ENCODE measurements at places on chromosomes 6 and 20. TPM values are rescaled to one million over a fixed set of nuclear protein-coding genes. Genes with fewer than 3 reads are reported as not detected.

GRCh38 chr6:71181565-71181964, 107.0 kb upstream of the OGFRL1 start:
- no peak for DNase-seq

DNA sequence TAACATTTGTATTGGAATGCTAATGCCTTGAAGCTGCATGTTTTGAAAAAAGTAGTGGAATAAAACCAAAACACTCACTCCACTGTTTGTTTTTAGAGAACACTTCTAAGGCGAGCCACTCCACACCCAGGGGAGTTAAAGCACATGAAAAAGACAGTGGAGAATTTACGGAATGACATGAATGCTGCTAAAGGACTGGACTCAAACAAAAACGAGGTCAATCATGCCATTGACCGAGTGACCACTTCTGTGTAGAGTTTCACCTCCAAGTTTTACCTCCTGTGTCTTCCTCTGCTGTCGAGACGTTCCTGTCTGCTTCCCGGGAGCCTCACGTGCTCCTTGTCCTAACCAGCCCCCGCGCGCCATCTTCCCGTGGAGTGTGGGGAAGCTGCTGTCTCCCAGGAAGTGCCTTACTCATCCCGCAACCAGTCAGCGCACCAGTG, 127.8 kb downstream of the LRRC1 start:
- no peak for DNase-seq

GRCh38 chr20:58150772-58151171, 77.7 kb downstream of the ANKRD60 start:
- no peak for DNase-seq

DNA sequence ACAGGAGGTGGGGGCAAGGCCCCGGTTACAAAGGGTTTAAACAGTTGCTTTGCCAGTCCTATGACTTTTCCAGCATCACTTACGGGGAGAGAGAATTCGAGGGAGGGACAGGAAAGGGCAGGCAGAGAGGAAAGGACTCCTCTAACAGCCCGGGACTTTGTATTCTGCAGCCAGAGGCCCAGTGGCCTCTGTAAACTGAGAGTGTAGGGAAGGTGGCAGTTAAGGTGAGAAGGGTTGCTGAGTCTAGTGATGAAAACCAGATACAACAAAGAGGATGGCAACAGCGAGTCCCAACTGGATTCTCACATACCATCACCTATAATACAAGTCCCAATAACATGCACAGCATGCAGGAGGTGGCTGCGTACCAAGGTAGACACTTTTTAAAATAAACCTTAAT, 13.5 kb downstream of the PLAGL2 start:
- DNase-seq, result no peak

GRCh38 chr20:57699395-57699794, 10.4 kb downstream of the PMEPA1 start:
- no peak for DNase-seq

- no peak for DNase-seq
These were observed 7.8 kb downstream of the DLGAP4 start for GRCh38 chr20:36313926-36314325.

DNA sequence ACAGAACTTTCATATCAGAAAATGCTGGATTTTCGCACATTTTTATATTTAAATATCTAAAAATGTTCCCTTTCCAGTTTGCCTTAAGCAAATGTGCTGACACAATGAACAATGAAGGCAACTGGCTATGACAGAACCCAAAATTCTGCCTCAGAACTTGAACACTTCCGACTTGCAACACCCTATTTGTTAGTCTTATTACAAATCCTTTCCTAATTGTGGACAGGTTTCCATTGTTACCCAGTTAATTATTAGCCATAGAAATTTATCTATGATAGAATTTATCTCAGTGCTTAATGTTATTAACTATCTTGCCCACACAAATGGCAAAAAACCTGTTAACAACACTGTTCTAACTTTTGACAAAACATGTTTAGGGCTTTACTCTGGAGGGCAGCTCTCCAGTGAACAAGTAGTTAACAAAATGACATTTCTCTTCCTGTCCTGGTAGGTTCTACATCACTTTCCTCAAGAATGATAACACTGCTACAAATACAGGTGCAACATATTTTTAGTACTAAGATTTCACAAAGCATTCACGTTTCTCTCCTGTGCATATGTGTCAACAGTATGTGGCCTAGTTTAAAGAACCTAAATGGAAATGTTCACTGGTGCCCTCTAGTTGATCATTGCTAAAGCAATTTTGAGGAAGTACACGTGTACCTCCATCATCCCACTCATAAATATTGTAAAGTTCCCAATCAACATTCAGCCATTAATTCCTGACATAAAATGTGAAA, 58.4 kb downstream of the HIVEP2 start:
- no peak for DNase-seq

- no peak for DNase-seq
These were observed 5.1 kb downstream of the PRND start for GRCh38 chr20:4726710-4727397.

- DNase-seq, result no peak
These were observed 57.3 kb upstream of the CNKSR3 start for GRCh38 chr6:154567695-154568220.

DNA sequence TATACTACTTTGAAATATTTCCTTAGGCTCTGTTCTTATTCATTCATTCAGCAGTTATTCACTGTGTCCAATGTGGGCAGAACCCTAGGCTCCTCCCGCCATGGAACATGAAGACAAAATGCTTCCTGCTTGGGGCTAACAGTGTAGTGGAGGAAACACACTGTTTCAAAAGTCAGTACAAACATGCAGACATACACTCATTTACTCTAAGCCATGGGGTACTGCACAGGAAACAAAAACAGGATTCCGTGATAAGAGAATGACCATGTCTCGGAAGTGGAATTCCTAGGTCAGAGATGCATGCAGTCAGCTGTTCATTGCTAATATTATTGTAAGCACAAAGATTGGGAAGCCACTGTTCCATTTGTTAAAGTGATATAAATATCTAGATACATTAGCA, 18.4 kb upstream of the FAM209A start:
- no peak for DNase-seq

- DNase-seq, result no peak
These were observed 36.4 kb downstream of the RPP40 start for GRCh38 chr6:4967301-4968030.

- DNase-seq, result no peak
These were observed 188.7 kb downstream of the ZMYND8 start for GRCh38 chr20:47167846-47168245.

GRCh38 chr6:2203264-2203663, 42.1 kb downstream of the GMDS start:
- DNase-seq, result no peak

DNA sequence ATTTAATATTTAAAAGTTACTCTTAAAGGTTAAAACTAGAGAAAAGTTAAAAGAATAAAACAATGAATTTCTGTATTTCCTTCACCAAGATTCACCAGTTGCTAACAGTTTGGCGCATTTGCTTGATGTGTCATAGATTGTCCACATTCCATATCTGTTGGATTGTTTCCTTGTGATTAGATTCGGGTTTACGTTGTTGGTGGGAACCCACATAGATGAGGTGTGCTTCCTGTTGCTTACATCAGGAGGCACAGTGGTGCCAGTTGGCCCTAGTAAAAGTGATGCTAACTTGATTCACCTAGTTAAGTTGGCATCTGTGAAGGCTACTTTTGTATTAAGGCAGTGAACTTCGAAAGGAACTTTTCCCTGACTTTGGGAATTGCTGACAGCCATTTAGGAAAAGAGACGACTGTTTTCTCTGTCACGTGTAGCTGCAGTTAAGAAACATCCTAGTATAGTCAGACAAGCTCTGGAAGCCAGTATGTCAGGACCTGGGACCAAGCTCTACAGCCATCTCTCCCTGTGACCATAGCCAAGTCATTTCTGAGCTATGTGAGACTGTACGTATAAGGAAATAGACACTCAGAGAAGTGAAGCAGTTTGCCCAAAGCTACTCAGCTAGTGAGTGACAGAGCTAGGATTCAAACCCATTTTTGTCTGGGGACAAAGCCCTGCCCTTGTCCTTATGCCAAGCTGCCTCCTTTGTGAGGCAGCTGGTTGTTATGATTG, 49.0 kb downstream of the PPARD start:
- DNase-seq, result no peak

GRCh38 chr20:61295249-61295648, 43.2 kb downstream of the CDH4 start:
- no peak for DNase-seq

GRCh38 chr6:106534564-106534982, 94.7 kb downstream of the RTN4IP1 start:
- DNase-seq, result no peak

GRCh38 chr20:50077818-50078601, 34.9 kb downstream of the UBE2V1 start:
- no peak for DNase-seq

- DNase-seq, result no peak
These were observed 11.9 kb downstream of the NELFCD start for GRCh38 chr20:58992911-58993310.

- DNase-seq, result no peak
These were observed 989.0 kb upstream of the MANEA start for GRCh38 chr6:94588301-94588700.

DNA sequence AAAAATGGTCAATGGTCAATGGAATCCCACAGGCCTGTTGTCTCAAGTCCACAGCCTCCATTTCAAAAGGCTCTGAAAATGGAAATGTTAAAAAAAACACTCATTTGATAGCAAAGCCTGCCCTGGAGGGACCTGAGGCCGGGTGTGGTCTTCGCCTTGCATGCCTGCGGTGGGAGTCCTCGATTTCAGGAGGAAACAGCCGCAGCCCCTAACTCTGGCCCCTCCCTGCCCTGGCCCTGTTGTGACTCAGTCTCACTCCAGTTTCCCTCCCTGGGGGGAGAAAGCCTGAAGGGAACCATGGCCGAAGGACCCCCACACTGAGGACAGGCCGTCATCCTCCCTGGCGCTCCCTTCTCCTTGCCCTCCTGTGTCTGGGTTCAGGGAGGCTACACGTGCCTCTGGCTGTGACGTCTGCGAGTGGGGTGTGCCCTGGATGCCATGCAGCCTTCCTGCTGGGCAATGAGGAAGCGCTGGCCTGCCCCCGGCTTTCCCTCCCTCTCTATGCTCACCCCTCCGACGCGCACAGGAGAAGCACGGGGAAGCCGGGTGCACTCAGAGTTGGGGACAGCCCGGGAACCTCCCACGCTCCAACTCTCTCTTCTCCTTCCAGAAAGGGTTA, 9.2 kb downstream of the BHLHE23 start:
- no peak for DNase-seq

GRCh38 chr20:36655004-36655403, 9.0 kb upstream of the SLA2 start:
- no peak for DNase-seq

- DNase-seq, result no peak
These were observed 30.8 kb downstream of the SLC2A10 start for GRCh38 chr20:46740214-46740609.

- no peak for DNase-seq
These were observed 15.7 kb upstream of the NHSL1 start for GRCh38 chr6:138514860-138515540.

DNA sequence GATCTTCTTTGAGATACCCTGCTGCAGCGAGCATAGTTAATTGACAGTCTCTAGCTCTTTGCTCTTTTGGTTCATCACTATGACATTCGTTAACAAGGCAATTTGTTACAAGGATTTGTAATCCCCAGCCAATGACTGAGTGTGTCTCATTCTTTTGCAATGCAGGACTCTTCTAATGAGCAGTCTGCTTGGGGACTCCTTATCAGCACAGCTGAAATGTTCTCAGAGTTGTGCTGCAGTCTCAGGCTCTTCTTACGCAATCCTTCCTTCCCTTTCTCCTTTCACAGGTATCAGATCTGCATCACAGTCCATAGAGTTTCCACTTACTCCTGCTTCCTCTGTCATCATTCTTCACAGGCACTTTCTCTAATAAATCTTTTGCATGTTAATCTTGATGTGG, 161.2 kb upstream of the OGFRL1 start:
- no peak for DNase-seq

DNA sequence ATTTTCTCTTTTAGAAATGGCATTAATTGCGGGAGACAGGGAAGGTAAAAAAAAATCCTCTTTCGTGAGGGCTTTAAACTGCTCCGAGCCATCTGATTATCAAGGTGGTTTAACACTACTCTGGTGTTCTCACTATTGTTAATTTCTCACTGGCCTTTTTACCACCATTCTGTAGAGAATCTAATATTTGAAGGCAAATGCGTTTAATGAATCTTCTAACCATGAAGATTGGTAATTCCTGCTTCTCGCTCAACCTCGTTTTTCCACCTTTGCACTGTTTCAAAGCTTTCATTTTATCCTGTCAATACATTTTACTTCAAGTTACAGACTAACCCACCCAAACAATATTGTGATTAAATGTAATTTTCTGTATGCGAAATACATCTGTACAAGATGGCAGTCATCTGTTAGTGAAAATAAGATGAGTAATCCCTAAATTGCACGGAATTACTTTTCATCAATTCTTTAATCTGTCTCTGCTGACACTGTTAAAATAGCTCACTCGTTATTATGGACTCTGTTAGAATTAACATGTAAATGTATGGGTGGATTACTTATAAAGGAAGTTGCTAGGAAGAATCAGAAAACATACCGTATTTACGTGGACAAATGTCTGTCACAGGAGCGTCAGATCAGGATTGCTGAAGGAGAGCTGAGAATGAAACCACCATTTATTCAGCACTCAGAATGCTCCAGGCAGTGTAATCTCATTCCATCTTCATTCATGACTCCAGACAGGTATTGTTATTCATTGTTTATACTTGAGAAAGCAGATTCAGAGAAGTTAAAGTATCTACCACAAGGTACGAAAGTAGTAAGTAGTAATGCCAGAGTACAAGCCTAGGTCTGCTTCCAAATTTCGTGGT, 1.1 kb upstream of the LCA5 start:
- no peak for DNase-seq

DNA sequence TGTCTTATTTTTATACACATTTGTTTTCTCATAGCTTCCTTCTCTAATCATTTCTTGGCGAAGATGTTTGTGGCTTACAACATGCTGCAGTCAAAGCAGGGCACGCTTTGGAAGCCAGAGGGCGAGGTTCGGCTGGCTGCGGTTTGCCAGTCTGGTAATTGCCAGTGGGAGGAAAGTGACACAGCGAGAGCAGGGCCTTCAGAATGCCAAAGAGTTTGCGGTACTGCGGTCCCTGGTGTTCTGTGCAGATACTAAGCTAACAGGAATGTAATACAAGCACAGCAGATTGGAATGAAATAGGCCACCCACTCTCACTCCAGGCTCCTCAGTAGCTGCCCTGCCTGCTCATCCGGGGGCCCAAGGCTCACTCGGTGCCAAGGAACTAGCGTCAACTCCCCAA, 58.7 kb upstream of the TGM3 start:
- no peak for DNase-seq

Gene ULBP1
- polyA plus RNA-seq, result 2.1 TPM

Gene PSORS1C1
- not detected for polyA plus RNA-seq

Gene TRIM31
- polyA plus RNA-seq, result not detected

Gene SLC17A3
- polyA plus RNA-seq, result 0.68 TPM

Gene ASCC3
- 24.7 TPM for polyA plus RNA-seq

Gene KCNK15
- polyA plus RNA-seq, result 0.10 TPM

Gene HLA-DRB5
- 11.4 TPM for polyA plus RNA-seq

Gene PACSIN1
- 0.91 TPM for polyA plus RNA-seq

All from right renal pelvis (tissue), 4 donors.